ENCODE measurements at places on chromosomes 16 and 17.

DNA sequence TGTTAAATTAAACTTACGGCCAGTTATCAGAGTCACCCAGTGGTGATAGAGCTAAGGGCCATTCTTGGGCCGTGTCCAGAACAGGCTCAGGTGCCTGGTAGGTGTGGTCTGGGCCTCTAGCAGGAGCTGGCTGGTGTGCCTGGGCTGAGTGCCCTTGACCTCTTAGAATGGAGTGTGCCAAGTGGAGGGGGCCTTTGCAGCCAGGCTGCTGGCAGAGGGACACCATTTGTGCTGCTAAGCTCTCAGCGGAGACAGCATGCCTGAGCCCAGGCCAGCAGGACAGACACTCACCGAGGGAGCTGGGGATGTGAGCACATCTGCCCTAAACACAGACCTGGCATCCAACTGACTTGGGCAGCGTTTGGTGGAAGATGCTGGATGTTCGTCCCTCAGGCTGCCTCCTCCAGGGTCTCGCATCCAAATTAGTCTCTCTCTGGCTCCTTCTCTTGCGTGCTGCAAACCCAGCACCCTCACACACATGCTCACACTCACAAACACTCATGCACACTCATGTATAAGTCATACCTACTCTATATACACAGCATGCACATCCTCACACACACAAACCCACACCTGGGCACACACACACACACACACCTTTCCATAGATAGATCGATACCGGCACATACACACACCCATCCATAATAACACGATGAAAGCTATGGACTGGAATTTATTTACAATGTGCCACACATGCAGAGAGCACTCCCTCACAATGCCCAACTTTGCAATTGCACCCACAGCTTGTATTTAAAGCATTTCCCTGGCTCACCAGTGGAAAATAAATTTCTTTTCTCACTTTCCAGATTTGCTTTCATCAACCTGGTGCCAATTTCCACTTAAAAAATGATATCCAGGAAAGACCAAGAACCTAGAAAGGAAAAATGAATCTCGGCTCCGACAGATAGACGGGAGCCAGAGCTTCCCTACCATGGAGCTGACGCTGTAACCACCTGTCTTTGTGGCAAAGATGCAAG lies 33.6 kb upstream of the CDH5 start:
- DNase-seq, result no peak

DNA sequence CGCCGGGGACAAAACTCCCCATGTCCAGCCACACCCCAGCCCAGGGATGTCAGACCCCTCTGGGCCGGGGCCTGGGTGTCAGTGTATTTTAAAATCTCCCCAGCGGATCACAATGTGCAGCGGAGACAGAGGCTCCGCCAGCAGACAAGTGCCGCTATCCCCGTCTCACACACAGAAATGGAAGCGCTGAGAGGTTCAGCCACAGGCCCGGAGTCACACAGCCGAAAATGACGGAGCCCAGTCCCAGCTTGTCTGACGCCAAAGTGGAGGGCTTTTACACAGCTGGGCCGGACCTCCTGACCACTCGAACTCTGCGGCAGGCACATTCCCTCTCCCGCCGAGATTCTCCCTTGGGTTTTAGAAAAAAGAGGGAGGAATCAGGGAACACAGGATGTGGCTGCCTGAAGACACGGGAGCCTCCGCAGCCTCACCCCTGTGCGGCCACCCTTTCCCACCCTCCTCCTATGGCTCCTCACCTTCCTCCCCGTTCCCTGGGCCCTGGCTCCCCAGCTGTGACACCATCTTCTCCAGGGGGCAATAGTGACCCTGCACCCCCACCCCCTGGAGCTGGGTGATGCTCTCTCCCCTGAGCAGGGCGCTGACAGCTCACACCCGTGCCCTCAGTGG lies 6.8 kb upstream of the OSGIN1 start:
- no peak for DNase-seq

DNA sequence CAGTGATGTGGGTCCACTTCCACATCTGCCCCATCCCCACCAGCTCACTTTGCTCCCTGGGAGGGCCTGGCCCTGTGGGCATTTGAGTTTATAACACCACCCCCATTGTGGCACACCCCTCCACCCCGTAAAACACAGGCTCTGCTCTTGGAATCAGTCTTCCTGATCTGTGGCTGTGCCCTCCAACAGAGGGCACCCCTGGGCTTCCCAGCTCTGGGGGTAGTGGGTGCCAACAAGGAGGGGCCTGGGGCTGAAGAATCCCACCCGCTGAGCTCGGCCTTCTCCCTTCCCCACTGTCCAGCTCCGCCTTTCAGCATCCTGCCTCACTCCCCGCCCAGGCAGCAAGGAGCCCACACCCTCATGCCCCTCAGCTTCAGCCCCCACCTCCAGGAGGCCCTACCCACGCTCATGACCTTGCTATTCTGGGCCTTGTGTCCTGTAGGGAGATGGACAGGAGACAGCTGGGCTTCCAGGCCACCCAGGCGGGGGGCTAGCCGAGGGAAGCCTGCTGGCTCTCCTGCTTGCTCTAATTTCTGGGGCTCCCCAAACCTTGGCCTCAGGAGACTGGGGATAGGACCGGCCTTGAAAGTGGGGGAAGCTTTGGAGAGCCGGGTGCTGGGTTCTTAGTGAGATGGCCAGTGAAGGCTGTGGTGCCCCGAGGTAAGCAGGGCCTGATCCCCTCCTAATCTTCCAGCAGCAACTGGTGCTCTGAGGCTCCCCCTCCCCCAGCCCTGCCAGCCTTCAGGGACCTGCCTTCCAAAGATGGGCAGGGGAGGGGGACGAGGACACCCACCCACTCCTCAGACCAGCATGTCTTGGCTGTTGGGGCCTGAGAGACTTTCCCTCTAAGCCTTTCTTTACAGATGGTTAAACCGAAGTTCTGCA lies 2.9 kb upstream of the ATP2A1 start:
- no peak for DNase-seq

- DNase-seq, result no peak
Observed at GRCh38 chr17:64155751-64156544, 26.0 kb upstream of the ERN1 start.

DNA sequence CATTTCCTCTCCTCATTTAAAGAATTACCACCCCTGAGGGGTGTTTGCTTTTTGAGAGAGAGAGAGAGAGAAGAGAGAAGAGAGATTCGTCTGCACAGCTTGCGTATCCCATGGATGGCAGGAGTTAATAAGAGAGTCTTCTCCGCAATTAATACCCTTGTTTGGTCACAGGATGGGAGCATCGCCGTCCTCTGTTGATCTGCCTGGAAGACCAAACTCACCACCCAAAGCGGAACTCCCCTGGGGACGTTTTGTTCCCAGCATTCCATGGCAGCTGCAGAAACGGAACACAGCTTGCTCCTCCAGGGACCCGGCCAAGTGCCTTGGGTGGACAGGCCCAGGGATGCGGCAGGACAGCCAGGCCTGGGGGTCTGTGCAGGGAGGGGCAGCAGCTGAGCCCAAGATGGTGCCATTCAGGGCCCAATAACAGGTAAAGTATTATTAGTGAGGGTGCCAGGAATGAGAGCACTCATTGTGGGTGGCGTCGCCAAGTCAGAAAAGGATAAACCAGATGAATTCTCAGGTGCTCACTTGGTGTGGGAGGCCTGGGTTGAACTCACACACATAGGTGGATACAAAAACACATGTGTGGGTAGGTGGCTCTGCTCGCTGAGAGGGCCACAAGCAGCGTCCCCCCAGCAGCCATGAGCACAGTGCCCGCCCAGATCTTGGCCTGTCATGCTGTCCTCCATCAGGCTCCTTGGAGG lies 83.1 kb downstream of the NT5M start:
- DNase-seq, result no peak

- DNase-seq, result no peak
Observed at GRCh38 chr16:68978303-68978954, 127.0 kb upstream of the HAS3 start.

DNA sequence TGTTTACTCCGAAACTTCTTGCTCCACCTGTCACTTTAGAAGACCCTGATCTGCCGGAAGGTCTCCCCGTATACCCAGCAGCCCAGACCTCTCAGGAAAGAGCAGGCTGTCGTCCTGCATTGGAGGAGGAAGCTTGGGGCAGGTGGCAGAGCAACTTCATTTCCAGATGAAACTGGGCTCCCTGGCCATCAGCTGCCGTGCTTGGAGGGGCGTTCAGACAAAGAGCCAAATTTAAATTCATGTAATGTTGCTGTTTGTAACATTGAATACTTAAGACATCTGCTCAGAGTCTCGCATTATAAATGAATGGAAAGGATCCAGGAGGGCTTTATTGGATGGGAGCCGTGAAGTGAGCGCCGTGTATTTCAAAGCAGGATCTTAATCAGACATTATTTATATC lies 628.5 kb downstream of the MAF start:
- no peak for DNase-seq

DNA sequence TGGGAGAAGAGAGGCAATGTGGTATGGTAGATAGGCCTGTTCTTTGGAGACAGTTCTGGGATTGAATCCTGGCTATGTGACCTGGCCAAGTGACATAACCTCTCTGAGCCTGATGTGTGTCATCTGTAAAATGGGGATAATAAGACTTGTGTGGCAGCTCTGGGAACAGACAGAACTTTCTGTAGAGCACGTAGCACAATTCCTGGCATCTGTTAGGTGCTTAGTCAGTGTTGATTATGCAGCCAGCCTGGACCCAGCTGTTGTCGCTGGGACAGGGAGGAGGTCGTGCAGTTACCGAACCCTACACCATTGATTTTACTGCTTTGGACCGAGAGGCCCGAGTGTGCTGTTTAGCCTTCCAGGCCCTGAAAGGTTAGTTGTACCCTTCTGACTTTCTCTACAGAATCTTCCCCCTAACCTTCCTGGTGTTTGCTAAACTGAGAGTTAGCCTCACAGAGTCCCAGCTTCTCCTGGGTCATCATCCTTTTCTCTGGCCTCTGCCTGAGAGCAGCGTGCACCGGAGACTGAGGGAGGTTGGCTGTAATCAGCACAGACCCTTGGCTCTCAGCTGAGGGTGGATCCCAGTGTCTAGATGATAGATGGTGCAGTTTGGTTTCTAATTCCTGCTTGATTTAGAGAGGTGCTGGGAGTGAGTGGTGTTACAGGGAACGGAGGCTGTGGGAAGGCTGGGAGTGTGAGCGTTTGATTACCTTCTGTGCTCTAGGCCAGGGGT lies 31.9 kb downstream of the MSI2 start:
- DNase-seq, result no peak

DNA sequence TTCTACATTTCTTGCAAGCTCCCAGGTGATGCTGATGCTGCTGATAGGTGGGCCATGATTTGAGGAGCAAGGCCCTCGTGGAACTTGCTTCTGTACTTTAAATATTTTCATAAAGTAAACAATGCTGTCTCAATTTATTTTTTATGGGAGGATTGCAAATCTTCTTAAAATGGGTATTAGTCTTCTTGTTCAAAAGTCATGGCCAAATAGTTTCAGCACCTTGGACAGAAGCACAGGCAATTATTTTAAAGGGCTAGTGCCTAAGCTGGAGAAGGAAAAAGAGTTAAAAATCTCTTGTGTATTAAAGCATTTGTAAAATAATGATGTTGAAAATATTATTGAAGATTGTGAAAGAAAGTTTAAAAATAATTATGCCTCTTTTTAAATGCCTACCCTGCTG lies 50.5 kb downstream of the GPR139 start:
- DNase-seq, result no peak

- no peak for DNase-seq
Observed at GRCh38 chr16:68802190-68802589, 41.1 kb upstream of the TANGO6 start.

DNA sequence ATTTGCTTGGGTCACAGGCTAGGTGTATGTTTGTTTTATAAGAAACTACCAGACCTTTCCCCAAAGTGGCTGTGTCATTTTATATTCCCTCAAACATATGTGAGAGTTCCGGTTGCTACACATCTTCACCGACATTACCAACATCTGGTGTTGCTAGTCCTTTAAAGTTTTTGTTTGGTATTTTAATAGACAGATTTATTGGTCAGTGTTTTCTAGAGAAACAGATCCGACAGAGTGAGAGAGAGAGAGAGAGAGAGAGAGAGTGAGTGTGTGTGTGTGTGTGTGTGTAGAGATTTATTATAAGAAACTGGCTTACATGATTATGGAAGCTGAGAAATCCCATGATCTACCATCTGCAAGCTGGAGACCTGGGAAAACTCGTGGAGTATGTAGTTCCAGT lies 31.0 kb downstream of the LDHD start:
- DNase-seq, result no peak

DNA sequence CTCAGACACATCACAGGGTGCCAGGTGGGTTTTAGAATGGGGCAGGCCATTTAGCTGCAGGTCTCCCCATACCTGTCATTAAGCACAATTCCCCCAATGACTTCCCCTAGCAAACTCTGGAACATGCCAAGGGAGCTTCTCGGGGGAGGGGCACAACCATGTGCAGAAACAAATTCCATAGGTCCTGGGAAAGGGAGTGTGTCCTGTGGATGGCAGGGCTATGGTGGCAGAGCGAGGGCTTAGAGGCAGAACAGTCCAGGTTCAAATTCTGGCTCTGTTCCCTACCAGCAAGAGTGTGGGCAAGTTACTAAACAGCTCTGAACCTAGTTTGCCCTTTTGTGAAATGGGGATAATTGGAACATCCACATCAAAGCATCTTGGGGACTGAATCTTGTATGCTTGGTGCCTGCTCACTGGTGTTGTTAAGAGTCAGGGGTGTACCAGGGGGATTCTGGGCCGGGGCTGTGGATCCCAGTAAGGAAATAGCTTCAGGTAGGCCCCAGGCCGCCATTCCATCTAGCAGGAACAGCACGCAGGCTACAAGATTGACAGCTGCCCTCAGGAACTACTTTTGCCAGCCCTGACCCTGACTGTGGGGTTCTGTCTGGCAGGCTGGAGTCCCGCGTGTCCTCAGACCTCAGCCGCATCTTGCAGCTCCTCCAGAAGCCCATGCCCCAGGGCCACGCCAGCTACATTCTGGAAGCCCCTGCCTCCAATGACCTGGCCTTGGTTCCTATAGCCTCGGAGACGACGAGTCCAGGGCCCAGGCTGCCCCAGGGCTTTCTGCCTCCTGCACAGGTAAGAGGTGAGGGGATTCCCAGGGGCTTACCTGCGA lies 5.6 kb upstream of the DCAF7 start:
- DNase-seq, result no peak

DNA sequence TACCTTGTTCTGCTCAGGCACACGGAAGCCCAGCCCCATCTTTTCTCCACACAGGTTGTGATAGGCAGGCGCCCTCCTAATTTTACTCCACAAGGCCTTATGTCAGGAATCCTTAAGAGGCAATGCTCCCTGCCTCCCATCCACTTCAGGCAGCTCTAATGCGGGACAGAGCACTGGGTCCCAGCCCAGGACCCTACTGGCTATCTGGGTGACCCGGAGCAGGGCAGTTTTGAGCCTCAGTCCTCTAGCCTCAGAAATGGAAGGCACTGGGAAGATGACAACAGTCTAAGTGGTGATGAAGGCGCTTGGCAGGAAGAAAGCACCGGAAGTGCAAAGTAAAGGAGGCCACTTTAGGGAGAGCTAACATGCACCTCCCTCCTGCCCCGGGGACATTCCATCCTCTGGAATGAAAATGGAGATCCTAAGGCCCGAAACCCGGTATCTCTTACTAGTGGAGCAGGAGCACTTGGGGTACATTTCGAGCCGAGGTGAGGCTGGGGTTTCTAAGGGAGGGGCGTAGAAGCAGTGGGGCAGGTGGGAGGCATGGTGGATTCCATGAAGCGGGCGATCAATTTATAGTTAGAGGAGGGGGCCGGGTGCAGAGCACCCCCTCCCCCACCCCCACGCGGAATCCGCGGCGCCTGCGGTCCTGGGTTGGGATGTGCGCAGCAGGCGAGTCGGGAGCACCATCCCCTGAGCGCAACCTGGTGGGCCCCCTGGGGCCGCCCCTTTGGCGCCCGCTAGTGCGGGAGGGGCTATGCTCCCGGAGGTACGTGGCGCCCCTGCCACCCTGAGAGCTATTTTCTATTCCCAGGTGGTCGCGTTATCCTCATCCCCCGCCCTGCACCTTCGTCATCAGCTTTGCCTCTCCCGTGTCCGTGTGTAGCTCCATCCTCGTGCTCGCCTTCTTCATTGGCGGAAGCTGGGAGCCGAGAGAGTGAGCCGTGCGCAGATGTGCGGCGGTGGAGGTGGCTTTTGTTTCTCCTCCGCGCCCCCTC lies 4.9 kb downstream of the MT1F start:
- no peak for DNase-seq

All from AG09319 (cell line).